ENCODE measurements at places on chromosomes 2 and 18.

DNA sequence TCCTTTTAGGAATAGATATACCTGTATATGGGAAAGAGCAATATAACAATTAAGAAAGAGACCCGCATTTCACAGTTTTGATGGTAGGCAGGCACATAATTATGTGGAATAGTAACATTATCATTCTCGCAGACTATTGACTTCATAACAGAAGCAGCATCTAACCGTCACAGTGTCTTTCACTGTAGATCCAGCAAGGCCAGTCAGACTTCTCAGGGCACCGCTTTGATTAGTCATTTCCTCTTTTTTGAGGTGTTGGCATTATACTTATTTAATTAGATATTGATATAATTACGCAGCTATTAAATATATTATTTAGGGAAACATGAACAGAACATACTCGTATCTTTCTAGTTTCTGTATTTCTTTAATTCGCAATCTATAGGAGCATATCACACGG is 176.4 kb downstream of the NAPG start:
- no peak for DNase-seq

- DNase-seq, result no peak
These were observed 36.6 kb downstream of the LYPD6B start for GRCh38 chr2:149075105-149075504.

- no peak for DNase-seq
These were observed 132.7 kb upstream of the XPO1 start for GRCh38 chr2:61670591-61671501.

GRCh38 chr2:13193900-13194299 is 477.2 kb downstream of the TRIB2 start:
- DNase-seq, result no peak

DNA sequence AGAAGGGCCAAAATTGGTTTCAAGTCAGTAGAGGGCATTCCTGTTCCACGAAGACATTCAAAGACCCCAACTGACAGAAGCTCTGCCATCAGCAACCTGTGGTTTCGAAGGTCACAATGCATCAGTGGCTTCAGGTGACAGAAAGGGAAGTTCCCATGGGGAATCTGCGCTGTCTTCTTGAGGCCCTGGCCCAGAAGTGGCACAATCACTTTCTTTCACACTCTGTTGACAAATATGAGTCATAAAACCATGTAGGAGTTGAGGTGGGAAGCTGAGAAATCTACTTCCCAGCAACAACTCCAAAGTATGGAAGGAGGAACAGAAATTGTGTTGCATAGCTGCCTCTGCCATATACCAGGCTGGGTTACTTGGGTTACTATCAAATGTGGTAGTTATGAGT is 621.1 kb upstream of the FANCL start:
- no peak for DNase-seq

GRCh38 chr2:105774781-105775337 is 30.1 kb downstream of the NCK2 start:
- DNase-seq, result no peak

DNA sequence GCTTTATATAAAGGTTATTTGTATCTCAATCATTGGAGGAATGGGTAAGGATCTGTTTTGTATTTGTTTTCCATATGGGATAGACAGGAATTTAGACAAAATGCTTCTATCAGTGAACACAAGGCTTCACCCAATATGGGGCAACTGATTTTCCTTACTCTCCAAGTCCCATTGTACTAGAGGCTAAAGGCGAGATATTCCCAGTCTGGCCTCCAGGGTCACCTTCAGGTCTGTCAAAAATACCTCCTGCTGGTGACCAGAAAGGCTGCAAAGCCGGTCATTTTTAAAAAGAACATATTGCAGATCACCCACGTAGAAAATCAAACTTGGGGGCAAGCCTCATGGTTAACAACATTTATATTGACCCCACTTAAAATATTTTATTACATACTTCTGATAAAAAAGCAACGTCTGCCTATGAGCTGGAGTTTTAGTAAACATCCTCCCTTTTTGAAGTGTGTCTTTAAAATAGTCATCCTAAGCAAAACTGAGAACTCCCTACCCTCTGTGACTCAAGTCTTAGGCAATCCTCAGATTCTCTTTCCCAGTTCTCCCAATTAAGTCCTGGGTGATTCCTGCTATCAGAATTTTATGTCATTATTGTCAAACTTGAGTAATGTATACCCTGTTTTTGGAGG is 276.6 kb downstream of the MREG start:
- no peak for DNase-seq

DNA sequence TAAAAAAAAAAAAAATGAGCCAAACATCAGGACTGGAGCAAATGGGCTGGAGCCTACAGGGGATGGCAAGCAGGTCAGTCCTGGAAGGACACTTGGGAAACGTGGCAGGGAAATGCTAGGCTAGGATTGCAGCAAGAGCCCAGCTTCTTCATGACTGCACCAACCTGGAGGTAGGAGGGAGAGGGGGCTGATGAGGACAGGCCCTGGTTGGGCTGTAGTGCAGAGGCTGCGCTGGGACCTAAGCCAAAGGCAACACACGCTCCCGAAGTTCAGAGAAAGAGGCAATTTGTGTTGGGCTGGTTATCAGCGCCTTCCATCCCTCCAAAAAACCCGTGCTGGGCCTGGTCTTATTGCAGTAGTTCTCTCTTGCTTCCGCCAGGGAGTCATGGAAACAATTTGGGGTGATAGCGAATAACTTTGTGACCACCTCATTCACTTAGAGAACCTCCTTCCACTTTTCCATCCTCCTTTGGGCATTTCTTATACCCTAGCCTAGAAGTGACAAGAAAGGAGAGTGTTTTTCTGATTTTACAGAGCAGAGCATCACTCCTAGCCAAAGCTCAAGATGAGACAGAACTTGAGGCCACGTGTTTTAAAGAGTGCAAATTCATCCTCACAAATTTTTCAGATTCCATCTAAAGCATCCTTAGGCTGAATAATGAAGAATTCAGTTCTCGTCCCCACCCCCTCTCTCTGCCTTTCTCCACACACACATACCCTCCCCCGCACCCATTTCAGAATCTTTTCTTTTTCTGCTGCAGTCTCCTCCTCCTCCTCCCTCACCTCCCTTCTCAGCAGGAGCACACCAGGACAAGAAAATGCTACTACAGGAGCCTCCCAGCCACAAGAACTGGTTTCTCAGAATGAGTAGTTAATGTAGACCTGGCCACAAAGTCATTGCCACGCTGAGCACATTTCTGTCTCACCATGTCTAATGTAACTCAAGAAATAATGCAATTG is 82.5 kb upstream of the STPG4 start:
- DNase-seq, result no peak

- peak; percentile 16 for DNase-seq
These were observed 1.0 kb upstream of the ZNF532 start for GRCh38 chr18:58863539-58864145.

DNA sequence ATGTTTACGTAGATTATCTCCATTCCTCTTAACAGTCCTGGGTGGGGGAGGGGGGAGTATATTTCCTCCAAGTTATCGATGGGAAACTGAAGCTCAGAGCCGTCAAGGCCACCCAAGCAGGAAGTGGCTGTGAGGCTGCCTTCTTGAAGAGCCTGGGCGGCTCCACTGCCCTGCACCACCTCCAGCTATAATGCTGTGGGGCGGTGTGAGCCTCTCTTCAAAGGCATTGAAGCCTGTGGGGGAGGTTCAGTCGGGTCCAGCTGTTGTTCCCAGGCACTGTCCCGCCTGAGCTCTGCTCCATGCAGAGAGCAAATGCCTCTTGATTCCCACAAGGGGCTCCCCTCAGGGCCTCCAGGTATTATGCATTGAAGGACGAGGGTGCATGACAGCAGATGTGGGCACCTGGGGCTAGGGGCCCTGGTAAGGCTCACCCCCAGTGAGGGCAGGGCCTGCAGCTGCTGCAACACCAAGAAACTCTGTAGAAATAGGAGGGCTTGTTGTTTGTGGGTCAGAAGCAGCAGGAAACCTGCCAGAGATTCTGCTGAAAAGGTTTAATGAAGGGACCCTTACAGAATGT is 29.5 kb upstream of the LAPTM4A start:
- no peak for DNase-seq

DNA sequence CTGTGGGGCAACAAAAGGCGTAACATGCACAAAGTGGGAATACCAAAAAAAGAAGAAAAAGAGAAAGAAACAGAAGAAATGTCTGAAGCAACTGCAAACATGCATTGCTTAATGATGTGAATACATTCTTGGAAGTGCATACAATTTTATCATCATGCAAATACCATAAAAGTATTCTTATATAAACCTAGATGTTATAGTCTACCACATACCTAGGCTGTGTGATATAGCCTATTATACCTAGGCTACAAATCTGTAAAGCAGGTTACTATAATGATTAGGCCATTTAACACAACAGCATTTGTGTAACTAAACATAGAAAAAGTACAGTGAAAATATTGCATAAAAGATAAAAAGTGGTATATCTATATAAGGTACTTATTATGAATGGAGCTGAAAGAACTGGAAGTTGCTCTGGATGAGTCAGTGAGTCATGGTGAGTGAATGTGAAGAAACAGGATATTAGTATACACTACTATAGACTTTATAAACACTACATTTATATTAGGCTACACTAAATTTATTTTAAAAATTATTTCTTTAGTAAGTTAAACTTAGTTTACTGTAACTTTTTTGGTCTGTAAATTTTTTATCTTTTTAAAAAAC is 319.4 kb upstream of the KCNH7 start:
- no peak for DNase-seq
